ENCODE measurements at places on chromosomes 3 and 15. TPM values are rescaled to one million over a fixed set of nuclear protein-coding genes. Genes with fewer than 3 reads are reported as not detected.

DNA sequence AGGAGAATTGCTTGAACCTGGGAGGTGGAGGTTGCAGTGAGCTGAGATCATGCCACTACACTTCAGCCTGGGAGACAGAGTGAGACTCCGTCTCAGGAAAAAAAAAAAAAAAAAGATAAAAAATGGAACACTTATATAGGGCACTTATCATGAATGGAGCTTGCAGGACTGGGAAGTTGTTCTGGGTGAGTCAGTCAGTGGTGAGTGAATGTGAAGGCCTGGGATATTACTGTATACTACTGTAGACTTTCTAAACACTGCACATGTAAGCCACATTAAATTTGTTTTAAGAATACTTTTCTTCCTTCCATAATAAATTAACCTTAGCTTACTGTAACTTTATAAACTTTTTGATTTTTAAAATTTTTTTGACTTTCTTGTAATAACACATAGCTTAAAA, 59.8 kb downstream of the SFMBT1 start:
- DNase-seq = no peak

GRCh38 chr15:54829821-54830220, 366.9 kb downstream of the RSL24D1 start:
- DNase-seq = no peak

DNA sequence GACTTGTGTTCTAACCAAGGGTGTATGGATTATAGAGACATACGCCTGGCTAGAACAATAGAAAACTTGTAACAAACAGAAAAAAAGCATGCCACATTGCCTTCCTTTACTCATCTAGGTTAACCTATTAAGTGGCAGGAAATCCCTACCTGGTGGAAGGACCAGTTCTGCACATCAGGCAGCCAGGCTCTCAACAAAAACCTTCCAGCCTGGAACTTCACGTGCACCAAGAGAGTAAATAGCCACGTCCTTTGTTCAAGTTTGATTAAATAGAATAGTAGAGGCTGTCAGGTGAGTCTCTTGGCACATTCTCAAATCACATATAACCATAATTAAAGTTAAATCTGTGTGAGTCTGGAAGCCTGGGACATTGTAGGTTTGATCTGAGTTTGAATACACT, 85.0 kb upstream of the DPH6 start:
- no peak for DNase-seq

- DNase-seq = no peak
These were observed 117.7 kb downstream of the MYLK start for GRCh38 chr3:123766193-123767008.

DNA sequence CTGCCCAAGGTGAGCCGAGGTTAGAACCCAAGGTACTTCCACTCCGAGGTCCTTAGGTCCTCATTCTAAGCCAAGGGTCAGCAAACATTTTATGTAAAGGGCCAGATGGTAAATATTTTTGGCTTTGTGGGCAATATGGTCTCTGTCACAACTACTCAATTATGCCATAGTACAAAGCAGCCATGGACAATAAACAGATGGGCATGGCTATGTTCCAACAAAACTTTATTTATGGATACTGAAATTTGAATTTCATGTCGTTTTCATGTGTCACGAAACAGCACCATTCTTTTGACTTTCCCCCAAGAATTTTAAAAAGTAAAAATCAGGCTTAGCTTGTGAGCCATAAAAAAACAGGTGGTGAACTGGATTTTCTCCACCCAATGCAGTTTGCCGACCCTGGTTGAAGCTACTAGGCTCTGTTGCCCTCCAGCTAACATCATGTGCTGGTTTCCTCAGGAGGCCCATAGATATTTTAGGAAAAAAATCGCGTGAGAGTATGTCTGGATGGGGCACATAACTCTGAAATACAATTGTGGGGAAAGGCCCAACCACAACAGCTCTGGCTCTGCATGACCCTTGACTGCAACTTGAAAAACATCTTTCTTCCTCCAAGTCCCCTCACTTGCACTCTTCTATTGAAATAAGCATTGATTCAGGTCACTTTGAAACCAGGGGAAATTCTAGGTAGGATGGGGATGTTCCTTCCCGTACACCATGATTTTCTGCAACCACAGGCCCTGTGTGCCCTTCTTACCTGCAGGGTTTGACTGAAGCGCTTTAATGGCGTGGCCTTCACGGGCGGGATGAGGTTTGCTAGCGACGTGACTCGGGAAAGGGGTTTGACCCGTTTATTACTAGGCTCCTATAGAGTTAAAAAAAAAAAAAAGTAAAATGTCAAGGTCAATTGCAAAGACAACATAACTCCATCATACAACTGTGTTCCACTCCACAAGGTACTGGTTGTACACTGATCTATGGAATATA, 28.5 kb downstream of the ARHGEF3 start:
- DNase-seq = no peak

GRCh38 chr15:42736178-42736792, 643 bp downstream of the CDAN1 start:
- peak; percentile 52 for DNase-seq

DNA sequence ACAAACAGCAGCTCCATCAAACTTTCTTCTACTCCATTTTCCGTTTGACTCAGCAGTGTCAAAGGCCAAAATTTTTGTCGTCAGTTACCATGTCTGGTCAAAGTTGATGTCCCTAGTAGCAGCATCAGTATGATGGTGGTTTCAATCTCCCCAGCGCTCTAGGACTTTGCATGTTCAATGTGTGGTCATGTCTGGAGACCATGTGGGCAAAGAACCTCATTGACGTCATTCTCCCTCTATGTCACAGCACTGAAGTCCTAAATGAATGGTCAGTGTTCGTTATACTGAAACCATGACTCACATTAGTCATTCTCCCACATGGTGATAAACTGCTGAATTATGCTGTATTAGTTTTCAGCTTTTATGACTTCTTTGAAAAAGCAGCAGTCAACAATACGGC, 23.2 kb downstream of the SHC4 start:
- DNase-seq = no peak

- DNase-seq = no peak
These were observed 238.0 kb downstream of the XXYLT1 start for GRCh38 chr3:195032955-195033354.

GRCh38 chr15:73922186-73923151, 3.8 kb upstream of the LOXL1 start:
- peak; percentile 72 for DNase-seq

DNA sequence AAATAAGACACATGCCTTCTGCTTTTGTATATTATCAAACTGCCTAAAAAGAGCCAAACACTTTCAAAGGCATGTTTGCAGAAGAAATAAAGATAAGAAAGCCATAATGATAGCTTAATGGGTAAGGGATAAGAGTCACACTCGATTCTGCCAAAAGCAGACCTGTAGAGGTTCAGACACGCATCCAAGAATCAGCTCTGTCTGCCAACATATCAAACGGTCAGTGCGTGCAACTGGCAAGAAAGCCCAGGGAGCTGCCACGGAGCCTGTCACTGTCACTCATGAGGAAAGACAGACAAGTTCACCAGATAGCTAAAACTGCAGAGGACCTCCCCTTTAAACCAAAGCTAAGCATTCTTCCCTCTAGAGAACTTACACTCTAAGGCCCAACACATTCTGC, 23.2 kb downstream of the DCP1A start:
- peak; percentile 12 for DNase-seq

GRCh38 chr3:21551019-21551418, 200.0 kb downstream of the ZNF385D start:
- peak; percentile 14 for DNase-seq

DNA sequence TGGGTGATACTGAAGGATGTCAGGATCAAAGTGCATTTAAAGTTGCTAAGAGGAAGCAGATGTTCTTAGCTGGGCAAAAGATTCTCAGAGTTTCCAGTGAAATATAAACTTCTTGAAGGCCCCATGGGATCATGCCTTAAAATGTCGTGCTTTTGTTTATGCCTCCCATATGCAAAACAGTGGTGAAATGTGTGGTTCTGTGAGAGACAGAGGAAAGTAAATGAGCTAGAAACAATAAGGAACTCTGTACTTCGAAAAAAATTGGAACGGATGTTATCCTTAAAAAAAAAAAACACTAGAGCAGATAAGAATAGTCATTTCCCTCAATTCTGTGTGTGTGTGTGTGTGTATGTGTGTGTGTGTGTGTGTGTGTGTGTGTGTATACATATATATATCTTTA, 497.0 kb upstream of the TBL1XR1 start:
- DNase-seq = peak; percentile 77

DNA sequence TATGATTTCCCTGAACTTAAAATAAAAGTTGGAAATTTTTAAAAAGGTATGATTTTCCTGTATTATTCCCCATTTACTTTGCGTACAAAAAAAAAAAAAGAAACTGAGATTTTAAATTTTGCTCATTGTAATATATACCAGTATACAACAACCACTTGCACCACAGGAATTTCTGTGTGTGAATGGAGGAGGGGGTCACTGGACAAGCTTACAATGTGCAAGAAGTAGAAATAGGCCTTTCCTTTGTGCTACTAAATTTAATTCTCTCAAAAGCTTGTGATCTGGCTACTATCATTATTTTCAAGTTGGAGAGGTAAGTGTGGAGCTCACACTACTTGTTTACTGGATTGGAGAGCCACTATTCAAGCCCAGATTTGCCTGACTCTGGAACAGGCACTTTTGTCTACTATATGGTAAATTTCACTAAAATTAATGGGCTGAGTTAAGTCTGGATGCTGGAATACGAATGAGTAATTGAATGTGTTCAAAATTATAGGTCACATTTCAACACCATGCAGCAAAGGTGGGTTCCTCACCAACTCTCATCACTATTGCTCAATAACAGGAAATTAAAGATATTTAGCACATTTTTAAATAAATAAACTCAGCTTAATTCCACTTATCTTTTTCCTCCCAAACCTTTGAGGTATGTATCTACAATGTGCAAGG, 148.0 kb upstream of the MBNL1 start:
- no peak for DNase-seq

DNA sequence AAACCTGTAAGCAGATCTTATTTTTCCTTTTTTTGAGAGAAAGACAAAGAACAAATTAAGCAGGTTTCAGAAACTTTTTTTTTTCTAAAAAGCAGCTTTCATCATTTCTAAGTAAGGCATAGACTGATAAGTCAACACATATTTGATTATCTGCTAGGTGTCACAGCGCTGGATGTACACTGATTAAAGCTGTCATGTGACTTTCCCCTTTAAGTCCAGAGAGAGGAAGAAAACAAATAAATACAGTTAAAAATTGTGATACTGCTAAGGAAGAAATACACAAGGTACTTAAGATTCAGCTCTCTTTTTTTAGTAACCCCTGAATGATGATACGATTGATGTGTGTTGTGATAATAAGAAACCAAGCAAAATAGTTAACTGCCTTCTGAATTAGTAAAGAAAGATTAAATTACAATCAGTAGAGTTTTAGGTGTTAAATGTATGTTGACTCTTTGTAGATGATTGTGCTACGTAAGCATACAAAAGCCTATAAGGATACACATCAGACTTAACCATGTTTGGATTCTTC, 2.8 kb downstream of the GLCE start:
- DNase-seq = no peak

GRCh38 chr3:63351159-63352007, 73.3 kb downstream of the SYNPR start:
- DNase-seq = peak; percentile 74

DNA sequence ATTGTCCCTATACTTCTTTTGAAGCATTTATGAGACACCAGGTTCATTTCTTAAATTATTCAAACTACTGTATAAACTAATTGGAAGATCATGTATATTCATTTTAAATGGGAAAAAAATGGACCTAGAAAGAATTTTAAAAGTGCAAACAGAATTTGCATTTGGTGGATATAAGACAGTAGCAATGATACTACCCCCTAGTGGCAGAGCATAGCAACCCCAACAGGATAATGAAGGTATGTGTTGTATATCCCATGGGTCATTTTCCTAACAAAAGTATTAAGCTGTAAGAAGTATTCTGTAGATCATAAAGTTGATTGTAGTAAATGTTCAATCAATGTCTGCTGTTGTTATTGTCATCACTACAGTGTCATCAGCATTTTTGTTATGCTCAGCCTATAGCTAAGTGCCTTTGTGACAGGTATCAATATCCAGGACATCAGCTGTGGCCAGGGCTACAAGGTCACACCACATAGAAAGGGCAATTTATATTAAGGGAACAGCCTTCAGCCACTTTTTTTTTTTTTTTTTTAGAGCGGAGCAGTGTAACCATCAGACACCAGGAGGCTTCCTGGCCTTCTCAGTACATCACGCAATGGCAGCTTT, 175.8 kb downstream of the FOXB1 start:
- peak; percentile 18 for DNase-seq

DNA sequence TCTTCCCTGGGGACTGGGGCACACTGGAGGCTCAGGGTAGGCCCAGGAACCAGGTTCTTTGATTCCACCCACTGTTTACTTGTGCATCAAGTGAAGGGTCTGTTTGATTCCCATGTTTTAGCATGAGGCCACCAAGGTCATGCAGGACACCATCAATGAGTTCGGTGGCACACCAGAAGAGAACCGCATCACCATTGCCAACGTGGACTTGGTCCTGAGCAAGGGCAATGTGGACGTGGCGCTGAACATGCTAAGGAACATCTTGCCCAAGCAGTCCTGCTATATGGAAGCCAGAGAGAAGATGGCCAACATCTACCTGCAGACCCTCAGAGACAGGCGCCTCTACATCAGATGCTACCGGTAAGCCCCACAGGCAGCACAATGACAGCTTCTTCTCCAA, 21.5 kb downstream of the TTC21A start:
- no peak for DNase-seq

Gene UBA3
- total RNA-seq = 75.3 TPM

Gene STAC
- 32.6 TPM for total RNA-seq

Gene TIGIT
- total RNA-seq = not detected

Gene PRR23E
- total RNA-seq = not detected

Gene PRTG
- 19.7 TPM for total RNA-seq

Gene ITPKA
- 1.2 TPM for total RNA-seq

Gene TMEM108
- total RNA-seq = 4.6 TPM

Gene LRRN1
- 48.5 TPM for total RNA-seq
